Progenitor cell of endocrine pancreas (in vitro differentiated cells): ENCODE measurements at places on chromosomes 11 and 22. TPM values are rescaled to one million over a fixed set of nuclear protein-coding genes. Genes with fewer than 3 reads are reported as not detected.

Gene TEX12
- not detected in 2 replicates for total RNA-seq

Gene PRR14L
- total RNA-seq, result 77.6 and 87.2 TPM in 2 replicates

Gene TBX10
- total RNA-seq, result not detected in 2 replicates

Gene C11orf91
- 0.69 and 1.1 TPM in 2 replicates for total RNA-seq

GRCh38 chr11:33866936-33867335 is 24.9 kb downstream of the LMO2 start:
- H3K27ac ChIP-seq, result no peak overlapping the region
- H3K4me3 ChIP-seq, result no peak overlapping the region
- peaks cover 2% of the 10 kb centered on the region for H3K4me1 ChIP-seq
- H3K36me3 ChIP-seq, result no peaks in the 10 kb centered on the region
- no peak for DNase-seq

DNA sequence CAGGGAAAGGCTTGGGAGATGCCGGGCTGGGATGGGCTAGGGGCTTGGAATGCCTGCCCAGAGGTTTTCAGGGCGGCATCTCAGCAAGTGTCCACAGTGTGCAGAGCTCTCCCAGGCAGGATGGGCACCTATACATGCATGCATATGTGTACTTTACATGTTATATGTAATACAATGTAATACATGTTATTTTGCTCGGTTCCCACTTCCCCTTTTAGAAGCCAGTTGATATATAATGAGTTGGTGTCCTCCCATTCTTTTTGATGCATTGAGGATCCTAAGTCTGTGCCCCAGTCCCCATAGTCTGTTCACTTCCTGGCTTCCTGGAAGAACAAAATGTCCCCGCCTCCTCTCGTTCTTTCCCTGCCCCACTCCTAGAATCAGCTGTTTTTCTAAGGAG is 20.1 kb upstream of the EIF3D start:
- H3K36me3 ChIP-seq, result no peaks in the 10 kb centered on the region
- H3K27me3 ChIP-seq, result peaks cover 36% of the 10 kb centered on the region
- DNase-seq, result no peak
- peaks cover 1% of the 10 kb centered on the region for H3K4me1 ChIP-seq
- no peak overlapping the region for H3K4me3 ChIP-seq

GRCh38 chr11:106456647-106457046 is 379.2 kb downstream of the AASDHPPT start:
- no peak overlapping the region for H3K4me3 ChIP-seq
- no peak overlapping the region for H3K27ac ChIP-seq
- H3K4me1 ChIP-seq, result peaks cover 37% of the 10 kb centered on the region
- no peaks in the 10 kb centered on the region for H3K27me3 ChIP-seq
- peaks cover 9% of the 10 kb centered on the region for H3K36me3 ChIP-seq

GRCh38 chr11:112852143-112852866 is 108.9 kb upstream of the NCAM1 start:
- H3K36me3 ChIP-seq, result no peaks in the 10 kb centered on the region
- no peak overlapping the region for H3K4me3 ChIP-seq
- H3K27ac ChIP-seq, result no peak overlapping the region
- DNase-seq, result no peak
- no peaks in the 10 kb centered on the region for H3K4me1 ChIP-seq

GRCh38 chr11:116467823-116468222 is 305.0 kb downstream of the BUD13 start:
- H3K4me3 ChIP-seq, result no peak overlapping the region
- no peaks in the 10 kb centered on the region for H3K4me1 ChIP-seq
- no peaks in the 10 kb centered on the region for H3K36me3 ChIP-seq
